Cardiac fibroblast (primary cell): ENCODE measurements at places on chromosomes 11 and 22.

- peak; percentile 61 for DNase-seq
Measured at GRCh38 chr11:129115652-129116586, 76.2 kb downstream of the ARHGAP32 start.

- no peak for DNase-seq
Measured at GRCh38 chr11:35139722-35140282, 831 bp downstream of the CD44 start.

DNA sequence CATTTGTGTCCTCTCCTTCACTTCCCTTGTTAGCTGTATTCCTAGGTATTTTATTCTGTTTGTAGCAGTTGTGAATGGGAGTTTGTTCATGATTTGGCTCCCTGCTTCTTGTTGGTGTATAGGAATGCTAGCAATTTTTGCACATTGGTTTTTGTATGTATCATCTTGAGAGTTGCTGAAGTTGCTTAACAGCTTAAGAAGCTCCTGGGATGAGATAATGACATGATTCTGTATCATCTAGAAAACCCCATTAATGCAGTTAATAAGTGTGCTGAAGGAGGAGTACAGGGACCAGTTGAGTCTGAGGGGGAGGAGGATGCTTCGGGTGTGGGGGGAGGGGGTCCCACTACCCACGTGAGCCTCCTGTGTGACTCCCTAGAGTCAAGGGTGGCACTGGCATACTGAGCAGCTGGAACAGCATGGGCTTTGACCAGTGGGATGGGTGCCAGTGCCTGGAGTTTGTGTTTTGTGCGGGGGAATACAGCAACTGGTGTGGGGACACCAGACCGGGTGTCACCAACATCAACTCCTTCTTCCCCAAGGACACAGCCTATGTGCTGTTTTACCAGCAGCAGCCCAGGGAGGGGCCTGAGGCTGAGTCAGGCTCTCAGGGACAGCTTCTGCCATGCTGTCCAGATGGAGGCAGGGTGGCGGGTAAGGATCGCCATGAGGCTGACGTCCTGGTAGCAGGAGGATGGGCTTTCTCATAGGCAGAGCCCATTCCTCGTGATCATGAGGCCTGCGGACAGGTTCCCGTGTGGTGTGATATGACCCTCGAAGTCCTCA, 24.1 kb downstream of the USP35 start:
- DNase-seq = peak; percentile 57

DNA sequence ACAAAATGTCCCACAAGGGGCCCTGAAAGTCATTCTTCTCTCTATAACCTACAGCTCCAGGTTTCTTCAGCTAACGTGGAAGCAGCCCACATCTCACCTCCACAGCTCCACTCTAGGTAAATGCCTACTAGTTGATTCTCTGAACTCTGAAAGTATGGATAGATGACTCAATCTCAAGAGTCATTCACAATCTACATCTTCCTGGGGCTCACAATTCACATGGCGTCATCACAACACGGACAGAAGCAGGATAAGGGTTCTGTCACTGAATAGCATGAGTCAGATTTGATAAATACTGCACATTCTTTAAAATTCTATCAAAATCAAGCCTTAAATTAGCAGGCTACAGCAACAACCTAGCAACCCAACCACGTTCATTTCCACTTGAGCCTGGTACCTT, 96.3 kb downstream of the PLEKHA7 start:
- DNase-seq = no peak

DNA sequence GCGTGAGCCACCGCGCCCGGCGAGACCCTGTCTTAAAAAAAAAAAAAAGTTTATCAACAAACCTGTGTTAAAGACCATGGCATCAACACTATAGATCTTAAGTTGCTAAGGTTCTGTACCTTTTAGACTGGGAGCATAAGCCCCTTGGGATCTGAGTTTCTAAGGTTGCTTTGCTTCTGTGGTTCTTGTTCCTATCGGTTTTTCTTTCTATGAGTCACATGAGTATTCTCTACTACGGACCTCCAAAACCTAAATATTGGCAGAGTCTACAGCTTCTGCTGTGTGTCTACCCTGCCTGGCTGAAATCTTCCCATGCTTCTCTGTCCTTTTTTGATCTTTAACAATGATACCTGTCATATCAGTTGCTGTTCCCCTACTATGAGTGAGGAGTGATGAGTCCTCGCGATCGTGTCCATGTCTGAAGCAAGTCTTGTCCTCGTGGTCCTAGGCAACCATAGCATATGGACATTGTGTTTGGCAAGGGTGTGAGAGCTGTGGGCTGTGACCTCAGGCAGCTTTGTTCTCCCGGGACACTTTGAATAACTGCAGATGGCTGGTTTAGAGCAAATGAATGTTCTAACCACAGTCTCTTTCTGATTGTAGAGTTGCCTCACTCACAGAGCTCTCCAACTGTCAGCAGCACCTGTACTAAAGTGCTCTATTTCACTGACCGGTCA, 9.0 kb upstream of the DLAT start:
- peak; percentile 52 for DNase-seq

DNA sequence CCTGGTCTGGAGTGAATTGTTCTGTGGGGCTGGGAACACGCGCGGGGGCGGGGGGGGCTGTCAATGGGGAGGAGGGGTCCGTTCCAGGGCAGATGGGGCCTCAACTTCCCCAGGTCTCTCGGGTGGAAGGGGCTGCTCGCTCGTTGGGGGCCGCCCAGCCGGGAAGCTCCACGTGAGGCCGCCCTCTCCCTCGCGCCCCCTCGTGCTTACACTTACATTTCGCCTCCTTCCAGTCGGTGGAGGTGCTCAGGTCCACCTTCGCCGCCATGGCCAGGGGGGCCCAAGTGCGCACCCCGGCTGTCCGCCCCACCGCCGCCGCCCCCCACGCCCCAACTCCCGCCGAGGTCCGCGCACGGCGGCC, 452 bp downstream of the MACROD1 start:
- DNase-seq = no peak

- DNase-seq = no peak
Measured at GRCh38 chr11:113885897-113886296, 10.5 kb upstream of the USP28 start.

GRCh38 chr11:128610721-128611617, 23.6 kb upstream of the ETS1 start:
- no peak for DNase-seq

- DNase-seq = no peak
Measured at GRCh38 chr22:46346680-46347405, 11.3 kb downstream of the TRMU start.

GRCh38 chr11:115930291-115930690, 426.1 kb upstream of the CADM1 start:
- DNase-seq = no peak

DNA sequence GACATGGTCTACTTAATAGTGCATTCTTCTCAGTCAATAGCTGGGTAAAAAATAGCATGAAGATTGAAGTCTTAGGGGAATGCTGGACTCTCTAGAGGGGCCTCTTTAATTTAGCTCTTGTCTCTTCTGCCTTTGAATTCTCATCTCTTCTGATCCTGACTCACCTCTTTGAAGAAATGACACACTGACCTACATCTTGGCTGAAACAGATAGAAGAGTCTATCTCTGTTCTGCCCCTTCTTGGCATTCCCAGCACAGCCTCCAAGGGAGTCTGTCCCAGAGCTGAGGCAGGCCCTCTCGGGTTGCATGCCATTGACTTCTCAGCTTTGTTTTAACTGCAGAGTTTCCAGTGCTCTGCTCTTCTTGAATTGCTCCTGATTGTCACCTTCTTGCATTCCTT, 55.7 kb downstream of the PTPRJ start:
- no peak for DNase-seq

DNA sequence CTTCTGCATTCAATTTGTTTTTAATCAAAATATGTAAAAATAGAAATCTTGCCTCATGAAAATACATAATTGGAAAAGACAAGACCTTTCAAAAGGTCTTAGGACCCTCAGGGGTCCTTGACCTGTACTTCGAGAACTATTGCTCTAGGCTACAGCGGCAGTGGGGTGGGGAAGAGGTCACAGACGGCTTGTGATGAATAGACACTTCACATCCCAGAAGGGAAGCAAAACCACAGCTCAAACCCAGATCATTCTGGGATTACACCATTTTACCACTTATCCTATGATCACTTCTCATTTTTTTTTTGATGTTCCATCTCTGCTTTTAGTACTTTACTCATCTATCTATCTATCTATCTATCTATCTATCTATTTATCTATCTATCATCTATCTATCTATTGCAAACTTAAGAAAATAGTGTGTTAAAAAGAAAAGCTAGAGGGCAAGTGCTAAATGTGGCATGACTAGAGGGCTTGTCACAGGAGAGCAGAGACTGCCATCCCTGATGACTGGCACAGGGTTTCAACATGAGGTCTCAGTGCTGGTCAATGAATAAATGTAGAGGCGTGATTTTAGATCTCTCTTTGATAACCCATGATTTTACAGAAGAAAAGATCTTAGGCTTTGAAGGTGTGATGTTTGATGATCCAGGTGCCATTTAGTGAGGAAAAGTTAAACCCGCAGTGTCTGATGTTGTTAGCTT, 37.1 kb downstream of the RNF141 start:
- DNase-seq = no peak

DNA sequence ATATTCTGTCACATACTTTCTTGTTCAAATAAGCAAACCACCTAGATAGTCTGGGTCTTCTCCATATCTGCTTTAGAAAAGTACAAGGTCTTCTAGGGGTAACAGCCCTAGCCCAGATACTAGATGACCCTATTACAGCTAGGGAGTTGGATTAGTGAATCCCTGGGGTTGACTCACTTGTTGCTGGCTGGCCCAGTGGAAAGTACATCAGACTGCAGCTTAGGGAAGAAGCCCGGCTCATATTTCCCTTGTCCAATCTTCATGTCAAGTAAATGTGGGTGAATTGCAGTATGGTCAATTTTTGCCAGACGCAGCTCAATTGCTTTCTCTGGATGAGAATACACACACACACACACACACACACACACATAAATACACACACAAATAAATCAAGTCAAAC, 79.1 kb upstream of the SCUBE2 start:
- DNase-seq = peak; percentile 58

DNA sequence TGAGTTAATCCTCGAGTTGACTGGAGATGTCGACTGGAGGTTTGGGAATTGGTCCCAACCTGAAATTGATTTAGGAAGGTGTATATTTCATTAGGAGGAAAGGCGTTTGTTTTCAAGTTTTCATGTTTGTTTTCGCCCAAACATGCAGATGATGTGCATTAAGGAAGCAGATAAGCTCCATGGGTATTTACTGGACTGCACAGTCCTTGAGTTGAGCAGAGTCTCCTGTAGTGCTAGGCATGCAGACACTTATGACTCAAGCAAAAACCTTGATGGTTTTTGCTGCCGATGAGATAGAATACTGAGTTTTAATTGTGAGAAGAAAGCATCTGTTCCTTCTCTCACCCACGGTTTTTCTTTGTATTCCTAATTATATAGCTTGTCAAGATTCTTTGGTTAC, 27.9 kb downstream of the CABIN1 start:
- no peak for DNase-seq

GRCh38 chr11:126175393-126175792, 36.1 kb downstream of the RPUSD4 start:
- peak; percentile 0 for DNase-seq

DNA sequence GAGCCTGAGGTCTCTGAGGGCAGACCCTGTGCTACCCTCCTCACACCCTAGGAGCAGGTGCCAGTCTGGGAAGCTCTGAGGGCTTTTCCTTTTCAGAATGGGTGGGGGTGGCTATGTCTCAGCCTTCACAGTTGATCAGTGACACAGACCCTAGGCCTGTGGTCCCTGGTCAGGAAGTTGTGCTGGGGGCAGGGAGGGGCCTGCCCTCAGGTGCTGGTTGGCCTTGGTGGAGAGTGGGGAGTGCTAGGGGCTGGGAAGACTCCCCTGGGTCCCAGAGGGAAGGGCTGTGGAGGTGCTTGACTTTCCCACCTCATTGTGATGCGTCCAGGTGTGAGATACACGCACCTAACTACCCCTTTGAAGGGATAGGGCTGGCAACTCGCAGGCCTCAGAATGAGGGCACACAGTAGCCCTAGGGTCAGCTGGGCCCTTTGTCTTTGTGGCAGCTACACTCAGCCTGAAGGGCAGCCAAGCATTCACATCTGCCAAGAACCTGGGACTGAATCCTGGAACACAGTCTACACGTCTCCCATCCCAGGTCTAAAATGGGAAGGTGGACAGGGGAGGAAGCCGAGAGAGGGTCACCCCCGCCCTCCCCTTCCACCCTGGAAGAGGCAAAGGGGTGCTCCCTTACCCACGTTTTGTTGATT, 31.2 kb upstream of the ATXN10 start:
- no peak for DNase-seq

DNA sequence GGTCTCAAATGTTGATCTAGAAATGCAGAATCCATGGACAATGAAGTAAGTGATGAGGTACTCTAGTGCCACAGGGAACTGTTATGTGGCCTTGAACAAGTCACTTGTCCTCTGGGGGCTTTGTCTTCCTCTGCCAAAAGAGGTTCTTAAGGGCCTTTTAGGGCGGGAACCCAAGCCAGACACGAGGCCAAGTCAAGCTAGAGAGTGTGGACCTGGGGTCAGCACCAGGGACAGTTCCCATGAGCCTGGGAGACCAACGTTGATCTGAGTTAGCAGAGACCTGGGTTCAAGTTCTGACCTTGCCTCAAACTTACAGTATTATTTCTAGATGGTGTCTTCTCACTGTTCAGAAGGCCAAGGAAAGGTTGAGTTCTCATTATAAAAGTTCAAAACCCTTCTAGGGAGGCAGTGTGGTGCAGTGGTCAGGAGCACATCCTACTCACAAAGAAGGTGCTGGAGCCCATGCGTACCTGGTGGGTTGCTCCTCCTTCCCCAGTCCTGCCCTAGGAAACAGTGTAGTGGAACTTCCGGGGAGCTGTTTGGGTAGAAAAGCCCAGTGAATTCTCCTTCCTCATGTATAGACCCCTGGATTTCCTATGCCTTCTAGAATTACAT, 121.5 kb downstream of the CHST1 start:
- DNase-seq = peak; percentile 29

- peak; percentile 70 for DNase-seq
Measured at GRCh38 chr22:42930810-42931420, 73.8 kb upstream of the ARFGAP3 start.

DNA sequence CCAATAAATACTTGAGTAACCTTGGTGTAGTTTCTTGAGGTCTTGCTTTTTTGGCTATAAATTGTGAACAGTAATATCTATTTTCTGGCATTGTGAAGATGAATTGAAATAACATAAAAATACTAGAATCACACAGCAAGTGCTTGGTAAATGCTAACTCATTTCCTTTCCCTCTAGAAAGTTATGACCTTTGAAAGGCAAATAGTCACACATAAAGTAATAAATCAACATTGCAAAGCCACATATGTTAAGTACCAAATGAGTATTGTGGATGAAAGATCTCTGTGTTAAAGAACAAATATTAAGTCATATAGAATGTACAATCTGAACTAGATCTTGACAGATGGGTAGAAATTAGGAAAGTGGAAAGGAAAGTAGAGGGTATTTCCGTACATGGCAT, 559.6 kb upstream of the CCDC90B start:
- DNase-seq = no peak

- DNase-seq = no peak
Measured at GRCh38 chr22:20131597-20131858, at the start of gene ZDHHC8. ZDHHC8 (plus strand) TSS chr22:20131804; CDS start chr22:20131948, 144 bp downstream.

DNA sequence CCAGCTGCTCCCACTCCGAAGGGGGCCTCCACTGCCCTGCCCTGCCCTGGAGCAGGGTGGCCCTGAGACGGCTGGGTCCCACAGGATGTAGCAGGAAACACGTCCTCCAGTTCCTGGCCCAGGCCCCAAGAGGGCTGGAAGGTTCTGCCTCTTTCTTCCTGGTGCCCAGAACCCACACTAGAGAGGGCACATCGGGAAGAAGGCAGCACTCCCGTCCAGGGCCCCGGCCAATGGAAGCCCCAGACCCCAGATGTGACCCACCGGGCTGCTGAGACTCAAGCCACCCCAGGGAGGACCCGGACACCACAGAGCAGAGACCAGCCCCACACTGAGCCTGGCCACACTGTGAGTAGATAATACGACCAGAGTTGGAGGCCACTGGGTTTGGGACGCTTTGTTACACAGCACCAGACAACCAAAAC, 71.2 kb downstream of the CELSR1 start:
- no peak for DNase-seq

- no peak for DNase-seq
Measured at GRCh38 chr11:70601861-70602538, 203.7 kb downstream of the CTTN start.
